ENCODE measurements at places on chromosomes 1 and 21.

DNA sequence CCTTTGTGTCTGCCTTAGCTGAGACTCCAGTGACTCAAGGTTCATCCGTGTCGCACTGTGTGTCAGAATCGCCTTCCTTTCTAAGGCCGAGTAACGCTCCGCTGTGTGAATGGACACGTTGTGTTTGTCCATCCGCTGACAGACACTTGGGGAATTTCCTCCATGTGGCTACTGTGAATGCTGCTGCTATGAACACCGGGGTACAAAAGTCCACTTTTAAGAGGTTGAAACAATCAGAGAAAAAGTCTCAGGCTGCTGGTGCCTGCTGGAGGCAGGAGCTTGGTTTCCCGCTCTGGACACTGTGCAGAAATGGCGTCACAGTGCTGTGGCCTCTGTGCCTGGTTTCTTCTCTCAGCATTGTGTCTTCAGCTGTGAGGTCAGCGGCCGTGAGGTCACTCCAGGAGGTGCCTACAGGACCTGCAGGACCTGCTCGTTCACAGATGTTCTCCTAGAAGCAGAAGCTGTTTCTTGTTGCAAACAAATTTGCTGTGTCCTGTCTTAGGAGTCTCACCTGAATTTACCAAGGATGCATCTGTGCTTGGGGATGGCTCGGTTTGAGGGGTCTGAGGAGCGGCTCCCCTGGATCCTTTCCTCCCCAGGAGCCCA is 34.2 kb downstream of the KRTAP10-1 start:
- no peak for DNase-seq

DNA sequence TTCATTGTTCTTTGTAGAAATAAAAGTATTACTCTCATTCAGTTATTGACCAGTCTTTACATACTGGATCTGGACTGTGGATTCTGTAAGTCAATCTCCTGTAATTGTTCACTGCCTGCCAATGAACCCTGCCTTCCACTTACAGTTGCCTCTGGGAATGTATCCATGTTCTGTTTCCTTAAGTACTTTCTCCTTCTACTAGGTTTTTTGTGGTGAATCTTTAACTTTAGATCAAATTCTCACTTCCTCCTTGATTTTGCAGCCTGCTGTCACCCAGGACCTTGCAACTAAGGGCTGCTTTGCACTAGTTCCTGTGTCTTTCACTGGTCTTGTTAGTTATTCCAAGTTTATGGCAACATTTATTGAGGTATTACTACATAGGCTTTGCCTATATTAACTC is 28.2 kb upstream of the ANKRD13C start:
- no peak for DNase-seq

GRCh38 chr1:203871114-203871880 is 9.9 kb downstream of the SNRPE start:
- no peak for DNase-seq

DNA sequence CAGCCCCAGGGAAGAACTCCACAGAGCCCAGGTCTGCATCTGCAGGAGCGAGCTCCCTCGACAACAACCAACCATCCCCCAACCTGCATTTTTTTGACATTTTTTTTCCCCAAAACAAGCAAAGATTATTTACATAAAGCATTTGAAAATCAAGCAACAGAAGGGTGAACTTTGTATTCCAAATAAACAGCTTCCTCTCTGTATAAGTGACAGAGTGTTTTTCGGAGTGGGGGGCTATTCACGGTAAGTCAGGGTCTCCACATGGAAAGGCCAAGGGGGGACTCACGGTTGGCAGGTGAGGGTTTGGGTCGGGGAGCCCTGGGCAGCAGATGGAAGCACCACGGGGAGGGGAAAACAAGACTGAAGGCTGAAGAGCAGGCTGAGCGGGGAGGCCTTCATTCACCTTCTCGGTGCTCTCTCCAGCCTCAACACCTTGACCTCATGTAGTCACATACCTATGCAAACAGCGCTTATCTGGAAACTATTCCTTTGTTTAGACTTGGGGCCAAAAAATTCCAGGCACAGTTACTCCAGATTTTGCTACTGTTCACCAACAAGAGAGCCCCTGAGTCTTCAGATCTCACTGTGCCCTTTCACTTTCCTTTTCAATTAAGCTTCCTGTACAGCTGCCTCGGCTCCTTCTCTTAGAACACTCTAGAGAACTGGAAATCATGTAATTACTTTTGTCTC is 27.6 kb downstream of the C2CD2 start:
- peak; percentile 17 for DNase-seq

DNA sequence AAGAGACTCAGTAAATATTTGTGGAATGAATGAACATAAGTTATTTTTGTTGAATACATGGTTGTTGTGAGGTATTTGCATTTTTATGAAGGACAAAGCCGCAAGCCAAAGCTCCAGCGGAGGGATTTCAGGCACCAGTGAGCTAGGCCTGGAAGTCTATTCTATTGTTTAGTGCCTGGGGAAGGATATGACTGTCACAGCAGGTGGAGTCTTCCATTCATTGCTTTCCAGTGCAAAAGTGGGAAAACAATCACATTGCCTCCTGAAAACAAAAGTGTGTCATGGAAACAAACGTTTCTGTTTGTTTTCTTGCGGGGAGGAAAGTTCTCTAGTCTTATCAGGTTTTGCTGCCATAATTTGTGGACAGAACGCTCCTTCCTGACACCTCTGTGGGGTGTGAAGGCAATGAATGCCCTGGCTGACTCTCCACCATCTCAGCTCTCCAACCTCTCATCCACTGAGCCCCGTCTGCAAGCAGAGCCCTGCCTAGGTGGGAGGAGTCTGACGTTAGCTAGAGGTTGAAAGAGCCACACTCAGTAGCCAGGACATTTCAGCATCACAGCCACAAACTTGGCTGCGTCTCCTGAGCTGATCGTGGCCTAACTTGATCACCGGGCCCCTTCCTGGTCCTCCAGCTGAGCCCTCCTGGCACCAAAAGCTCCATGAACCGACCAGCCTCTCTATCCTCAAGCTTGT is 739.1 kb downstream of the MATN1 start:
- no peak for DNase-seq

DNA sequence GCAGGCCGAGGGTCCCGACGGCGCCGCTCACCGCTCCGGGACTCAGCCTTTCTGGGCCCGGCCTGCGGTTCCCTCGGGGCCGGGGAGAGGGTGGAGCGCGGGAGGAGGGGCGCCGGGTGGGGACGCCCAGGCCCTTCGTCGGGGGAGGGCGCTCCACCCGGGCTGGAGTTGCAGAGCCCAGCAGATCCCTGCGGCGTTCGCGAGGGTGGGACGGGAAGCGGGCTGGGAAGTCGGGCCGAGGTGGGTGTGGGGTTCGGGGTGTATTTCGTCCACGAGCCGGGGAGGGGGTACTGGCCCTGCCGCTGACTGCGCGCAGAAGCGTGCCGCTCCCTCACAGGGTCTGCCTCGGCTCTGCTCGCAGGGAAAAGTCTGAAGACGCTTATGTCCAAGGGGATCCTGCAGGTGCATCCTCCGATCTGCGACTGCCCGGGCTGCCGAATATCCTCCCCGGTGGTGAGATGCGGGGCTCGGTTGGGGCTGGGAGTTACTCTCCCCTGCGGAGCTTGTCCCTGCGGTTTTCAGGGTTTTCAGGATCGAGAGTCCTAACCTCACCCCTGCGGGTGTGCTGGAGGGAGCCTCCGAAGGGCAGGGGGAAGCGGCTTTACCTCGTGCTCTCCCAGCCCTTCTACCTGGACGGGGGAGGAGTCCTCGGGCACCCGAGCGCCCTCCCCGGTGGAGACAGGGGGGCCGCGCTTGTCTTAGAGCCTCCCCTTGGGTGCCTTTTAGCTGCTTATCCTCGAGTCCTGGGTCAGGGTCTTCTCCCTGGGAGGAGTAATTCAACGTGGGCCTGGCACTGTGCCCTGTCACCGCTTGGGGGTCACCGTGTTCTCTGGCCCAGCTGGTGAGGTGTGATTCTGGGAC is 2.1 kb downstream of the SAMD11 start:
- DNase-seq, result no peak

DNA sequence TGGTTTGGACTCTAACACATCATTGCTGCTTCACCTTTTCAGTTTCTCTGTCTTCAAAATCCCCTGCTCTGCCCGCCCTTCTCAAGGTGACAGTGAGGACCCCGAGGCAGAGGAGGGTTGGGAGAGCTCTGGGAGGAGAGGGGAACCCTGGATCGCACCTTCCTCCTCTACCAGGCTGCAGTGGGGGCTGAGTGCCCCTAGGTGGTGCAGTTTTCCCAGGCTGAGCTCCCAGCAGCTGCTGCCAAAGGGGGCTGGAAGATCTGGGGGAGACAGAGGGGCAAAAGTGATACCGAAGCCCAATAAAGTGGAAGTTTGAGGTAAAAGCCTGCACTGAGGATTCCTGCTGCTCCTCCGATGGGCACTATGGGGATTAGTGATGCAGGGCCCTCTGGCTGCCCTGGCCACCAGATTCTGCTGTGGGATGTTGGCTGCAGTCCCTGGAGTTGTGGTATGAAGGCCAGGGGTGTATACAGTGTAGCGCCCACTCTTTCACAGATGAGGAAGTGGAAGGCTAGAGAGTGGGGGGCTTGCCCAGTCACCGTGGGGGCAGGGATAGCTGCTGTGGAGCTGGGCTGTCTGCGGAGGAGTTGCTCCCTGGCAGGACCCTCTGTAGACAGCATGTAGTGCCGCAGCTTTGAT is 40.7 kb upstream of the SCMH1 start:
- DNase-seq, result peak; percentile 19

GRCh38 chr1:237032029-237032428 is 10.0 kb upstream of the RYR2 start:
- no peak for DNase-seq

GRCh38 chr1:112317140-112317539 is 78.9 kb upstream of the CTTNBP2NL start:
- no peak for DNase-seq

DNA sequence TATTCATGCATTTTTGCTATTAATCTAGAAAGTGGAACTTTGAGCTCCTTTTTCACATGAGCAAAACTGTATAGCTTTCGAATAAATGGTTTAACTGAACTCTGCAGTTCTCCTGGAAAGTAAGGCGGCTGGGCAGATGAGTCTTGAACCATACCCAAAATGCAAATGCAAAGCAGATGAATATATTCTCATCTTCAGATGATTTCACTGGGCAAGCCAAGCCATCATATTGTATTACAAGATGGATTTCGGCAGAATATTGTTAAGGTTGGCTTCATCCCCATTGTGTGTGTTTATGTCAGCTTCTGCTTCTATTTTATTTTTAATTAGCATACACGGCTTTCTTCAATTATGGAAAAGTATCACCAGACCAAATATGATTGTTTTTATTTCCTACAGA is 209.6 kb downstream of the GREM2 start:
- DNase-seq, result no peak

- no peak for DNase-seq
Observed at GRCh38 chr1:236400061-236400603, 6.0 kb downstream of the EDARADD start.

- DNase-seq, result no peak
Observed at GRCh38 chr1:151935894-151936602, 26.7 kb upstream of the THEM4 start.

DNA sequence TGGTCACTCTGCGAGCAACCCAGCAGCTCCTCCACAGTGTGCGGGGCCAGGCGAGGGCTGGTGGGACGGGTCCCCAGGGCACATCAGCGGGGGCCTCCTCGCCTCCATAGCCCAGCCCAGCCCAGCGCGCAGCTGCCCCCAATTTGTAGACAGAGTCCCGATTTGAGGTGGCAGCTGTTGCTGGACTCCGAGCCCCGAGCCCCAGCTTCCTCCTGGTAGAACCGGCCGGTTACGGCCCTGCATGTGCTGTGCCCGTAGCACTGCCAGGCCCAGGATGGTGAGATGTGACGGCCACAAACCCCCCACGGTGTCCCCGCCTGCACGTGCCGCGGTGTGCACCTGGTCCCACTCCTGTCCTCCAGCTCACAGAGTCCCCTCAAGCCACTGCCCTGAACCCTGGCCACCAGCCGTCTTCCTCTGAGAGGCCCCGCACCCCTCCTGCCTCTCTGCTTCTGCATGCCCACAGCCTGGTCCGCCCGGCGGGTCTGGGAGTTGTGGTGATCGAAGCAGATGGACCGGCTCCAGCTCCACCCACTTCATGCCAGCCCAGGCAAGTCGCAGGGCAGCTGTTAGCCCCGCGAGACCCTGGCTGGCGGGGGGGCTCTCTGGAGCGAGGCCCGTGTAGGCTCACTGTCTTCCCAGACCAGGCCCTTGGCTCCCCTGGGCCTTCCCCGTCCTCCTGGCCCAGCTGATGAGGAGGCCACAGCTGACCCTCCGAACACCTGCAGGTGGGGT is 55.5 kb downstream of the MORN1 start:
- no peak for DNase-seq

DNA sequence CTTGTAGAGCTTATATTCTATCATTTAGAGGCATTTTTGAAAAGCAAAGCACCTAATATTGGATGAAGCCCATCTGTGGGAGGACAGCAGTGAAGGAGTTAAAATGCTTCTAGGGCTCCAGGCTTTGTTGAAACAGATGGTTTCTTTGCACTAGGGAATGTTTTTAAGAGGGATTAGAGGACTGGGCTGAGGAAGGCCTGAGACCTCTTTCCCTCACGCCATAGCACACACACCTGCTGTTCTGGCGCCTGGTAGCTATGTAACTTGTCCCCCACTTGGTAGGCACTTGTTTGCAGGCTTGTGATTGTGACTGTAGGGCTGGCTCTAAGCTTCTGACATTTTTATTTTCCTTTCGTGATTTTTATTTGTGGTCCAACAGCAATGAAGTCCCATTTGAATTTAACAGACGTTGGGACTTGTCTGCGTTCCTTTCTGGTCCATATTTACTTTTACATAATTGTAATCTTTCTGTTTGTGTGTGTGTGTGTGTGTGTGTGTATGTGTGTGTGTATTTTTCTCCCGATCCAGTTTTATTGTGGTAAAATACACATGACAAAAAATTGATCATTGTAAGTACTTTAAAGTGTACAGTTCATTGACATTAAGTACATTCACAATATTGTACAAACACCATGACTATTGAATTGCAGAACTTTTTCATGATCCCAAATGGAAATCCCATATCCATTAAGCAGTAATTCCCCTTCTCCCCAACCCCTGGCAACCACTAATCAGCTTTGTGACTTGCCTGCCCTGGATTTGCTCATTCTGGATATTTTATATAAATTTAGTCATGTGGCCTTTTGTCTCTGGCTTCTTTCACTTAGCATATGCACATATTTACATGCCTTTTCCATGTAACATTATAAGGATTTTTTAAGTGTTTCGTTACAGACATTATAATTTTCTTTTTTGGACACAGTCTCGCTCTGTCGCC is 33.5 kb upstream of the MACF1 start:
- no peak for DNase-seq

- no peak for DNase-seq
Observed at GRCh38 chr21:14591377-14591776, 45.3 kb upstream of the SAMSN1 start.

GRCh38 chr1:211378844-211379243 is 52.2 kb downstream of the TRAF5 start:
- no peak for DNase-seq

All from stimulated activated CD4-positive, alpha-beta T cell treated with anti-CD3 and anti-CD28 coated beads, Interleukin-4, amount 100 ng/mL, for 1 hour (primary cell).